Stimulated activated CD4-positive, alpha-beta T cell treated with anti-CD3 and anti-CD28 coated beads, TNF-alpha, amount 100 ng/mL, for 48 hours (primary cell): ENCODE measurements at places on chromosomes 1 and 21.

DNA sequence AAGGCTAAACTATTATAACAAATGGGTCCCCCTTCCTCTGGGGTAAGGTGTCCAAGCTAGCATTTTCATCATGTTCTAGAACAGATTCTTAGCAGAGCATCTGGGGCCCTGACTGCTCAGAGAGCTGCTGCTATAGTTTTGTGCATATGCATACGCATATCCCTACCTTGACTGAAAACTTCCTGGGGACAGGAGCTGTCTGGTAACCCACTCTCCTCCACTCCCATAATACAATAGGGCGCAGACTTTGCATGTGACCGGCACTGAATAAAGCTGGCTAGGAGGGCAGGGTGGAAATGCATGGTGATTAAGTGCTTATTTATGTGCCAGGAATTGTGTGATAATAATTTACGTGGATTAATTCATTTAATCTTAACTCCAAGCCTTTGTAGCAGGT lies 11.6 kb downstream of the TRAF5 start:
- no peak for DNase-seq

GRCh38 chr1:152699746-152700145 lies 1.6 kb downstream of the LCE2A start:
- no peak for DNase-seq

- DNase-seq: no peak
Observed at GRCh38 chr1:235588916-235589515, 60.6 kb downstream of the GNG4 start.

GRCh38 chr1:30414851-30415165 lies 308.6 kb downstream of the MATN1 start:
- no peak for DNase-seq

DNA sequence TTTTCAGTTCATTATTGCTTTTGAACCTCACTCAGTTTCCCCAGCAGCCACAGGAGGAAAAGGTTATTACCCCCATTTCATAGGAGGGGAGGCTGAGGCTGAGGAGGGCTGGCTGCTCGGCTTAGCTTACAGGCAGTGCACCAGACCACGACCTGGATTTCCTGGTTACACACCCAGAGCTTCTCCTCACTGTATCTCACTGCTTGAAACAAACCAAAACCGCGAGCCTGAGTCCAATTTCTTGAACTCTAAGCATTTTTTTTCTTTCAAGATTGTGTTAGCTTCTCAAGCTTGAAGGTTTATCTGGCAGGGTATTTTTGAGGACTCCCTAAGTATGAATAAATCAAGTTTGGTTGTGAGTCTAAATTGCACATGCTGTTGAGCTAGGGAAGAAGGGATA lies 188.9 kb upstream of the EDN2 start:
- no peak for DNase-seq

DNA sequence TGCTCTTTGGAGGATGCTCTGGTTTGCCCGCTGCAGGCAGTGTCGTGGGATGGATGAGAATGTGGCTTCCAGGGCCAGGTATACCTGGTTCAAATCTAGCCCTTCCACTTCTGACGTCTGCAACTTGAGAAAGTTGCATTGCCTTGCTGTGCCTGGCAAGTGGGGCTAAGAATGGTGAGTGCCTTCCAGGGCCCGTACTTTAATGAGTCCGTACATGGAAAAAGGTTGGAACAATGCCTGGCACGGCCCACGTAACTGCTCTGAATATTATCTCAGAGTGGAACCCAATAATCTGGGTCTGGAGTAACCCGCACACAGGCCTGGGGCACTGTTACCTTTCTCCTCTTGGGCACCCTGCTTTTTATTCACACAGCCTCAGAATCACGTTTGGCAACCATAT lies 146.7 kb upstream of the EDN2 start:
- no peak for DNase-seq

DNA sequence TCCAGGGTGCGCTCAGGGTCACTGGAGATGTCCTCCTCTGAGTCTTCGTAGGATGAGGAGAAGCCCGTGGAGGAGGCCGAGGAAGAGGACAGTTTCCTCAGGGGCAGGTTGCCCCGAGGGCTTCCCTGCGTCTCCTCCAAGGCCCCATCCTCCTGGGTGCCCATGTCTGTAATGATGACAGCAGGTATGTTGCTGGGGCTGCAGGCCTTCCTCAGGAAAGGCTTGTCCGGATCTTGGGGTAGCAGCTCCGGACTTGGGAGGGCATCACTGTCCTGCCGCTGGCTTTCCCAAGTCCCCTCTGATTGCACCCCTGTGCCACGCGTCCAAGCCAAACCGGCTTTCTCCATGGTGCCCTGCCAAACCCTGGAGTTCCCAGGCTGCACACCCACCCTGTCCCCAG lies 3.5 kb downstream of the ITPKB start:
- no peak for DNase-seq

DNA sequence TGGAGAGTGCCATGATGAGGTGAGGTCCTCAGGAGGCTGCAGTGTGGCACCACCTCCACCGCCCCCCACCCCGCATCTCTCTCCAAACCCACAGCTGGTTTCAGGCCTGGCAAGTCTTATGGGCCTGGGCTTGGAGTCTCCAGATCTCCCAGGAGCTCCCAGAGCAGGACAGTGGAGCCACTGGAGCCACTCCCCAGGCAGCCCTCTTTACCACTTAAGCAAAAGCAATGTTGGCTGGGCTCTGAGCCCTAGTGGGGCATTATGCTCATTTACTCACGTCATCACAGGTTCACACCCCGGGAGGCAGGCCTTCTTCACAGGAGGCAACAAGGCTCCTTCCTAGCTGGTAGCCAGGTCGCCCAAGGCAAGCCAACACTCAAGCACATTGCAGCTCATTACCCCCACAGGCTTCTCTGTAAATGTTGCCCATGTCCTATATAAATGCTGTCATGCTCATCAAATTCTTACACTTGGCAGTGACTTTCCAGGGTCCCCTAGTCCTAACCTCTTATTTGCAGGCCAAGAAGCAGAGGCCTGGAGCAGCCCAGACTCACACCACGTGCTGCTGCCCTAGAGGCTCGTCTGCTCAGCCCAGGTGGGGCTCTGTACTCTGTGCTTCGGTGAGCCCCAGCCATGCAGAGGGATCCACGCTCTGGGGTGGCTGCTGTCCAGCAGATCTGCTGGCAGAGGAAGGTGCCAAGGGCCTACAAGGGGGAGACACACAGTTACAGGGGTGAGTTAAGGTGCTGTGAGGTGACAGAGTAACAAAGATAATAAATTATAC lies 459.3 kb downstream of the MATN1 start:
- DNase-seq: no peak
